ENCODE measurements at places on chromosomes 5 and 9. TPM values are rescaled to one million over a fixed set of nuclear protein-coding genes. Genes with fewer than 3 reads are reported as not detected.

Gene DRD1
- 0.77 TPM for total RNA-seq

Gene CTNND2
- total RNA-seq = not detected

Gene WDR41
- 45.1 TPM for total RNA-seq

Gene SOX30
- total RNA-seq = 0.05 TPM

Gene CD274
- 2.8 TPM for total RNA-seq

Gene ZDHHC11
- 11.1 TPM for total RNA-seq

Gene BRD3
- 15.5 TPM for total RNA-seq

Gene LRRC19
- not detected for total RNA-seq

Gene ACOT12
- not detected for total RNA-seq

Gene APBA1
- total RNA-seq = 0.47 TPM

Gene PSD2
- 0.03 TPM for total RNA-seq

Gene SH3RF2
- total RNA-seq = 3.1 TPM

Gene HRH2
- total RNA-seq = 0.64 TPM

Gene RGS7BP
- not detected for total RNA-seq

Gene BSPRY
- total RNA-seq = not detected

Gene ECSCR
- not detected for total RNA-seq

Gene SPRY4
- total RNA-seq = 7.9 TPM

Gene LCN15
- not detected for total RNA-seq

Gene F2RL1
- 254 TPM for total RNA-seq

Gene MAMDC2
- total RNA-seq = 0.20 TPM

Gene CTSV
- 12.4 TPM for total RNA-seq

Gene PPP2R2B
- not detected for total RNA-seq

Gene GCNT4
- total RNA-seq = 0.58 TPM

Gene ADAMTS12
- total RNA-seq = 9.1 TPM

Gene ANKRD34B
- total RNA-seq = not detected

Gene NDUFAF2
- total RNA-seq = 78.1 TPM

Gene GPR150
- total RNA-seq = 0.08 TPM

Gene NMUR2
- total RNA-seq = 0.06 TPM

Gene IFNA2
- total RNA-seq = not detected

Gene PITX1
- 31.5 TPM for total RNA-seq

Gene PCDHGA6
- 0.39 TPM for total RNA-seq

Gene GAS1
- total RNA-seq = 0.05 TPM

Gene SPATA31C1
- not detected for total RNA-seq

Gene CORO2A
- total RNA-seq = 1.1 TPM

Gene PAPPA
- total RNA-seq = 32.0 TPM

Gene SPARC
- 17.7 TPM for total RNA-seq

Gene DENND1A
- total RNA-seq = 11.8 TPM

Gene PRSS3
- 13.2 TPM for total RNA-seq

Gene TMEM267
- total RNA-seq = 23.4 TPM

Gene IFNA8
- not detected for total RNA-seq

Gene IL4
- not detected for total RNA-seq

Gene LCN6
- not detected for total RNA-seq

Gene SHC3
- 0.38 TPM for total RNA-seq

Gene SPATA6L
- 2.1 TPM for total RNA-seq

Gene SEC24A
- total RNA-seq = 16.9 TPM

Gene PCDHA5
- total RNA-seq = 0.86 TPM

Gene ARAP3
- total RNA-seq = 6.0 TPM

Gene NTNG2
- total RNA-seq = 2.5 TPM

Gene TAF11L5
- not detected for total RNA-seq

Gene SLC34A1
- not detected for total RNA-seq

Gene DNAI1
- not detected for total RNA-seq

Gene KYAT1
- 7.5 TPM for total RNA-seq

Gene AFAP1L1
- 5.2 TPM for total RNA-seq

Gene IER5L
- total RNA-seq = 71.7 TPM

Gene BARX1
- 10.8 TPM for total RNA-seq
